Hepatocyte (in vitro differentiated cells): ENCODE measurements at places on chromosomes 12 and 14. TPM values are rescaled to one million over a fixed set of nuclear protein-coding genes. Genes with fewer than 3 reads are reported as not detected.

LBHD2 gene
- polyA plus RNA-seq = 0.21 TPM in 1 of 2 replicates, not detected in the other

CNPY2 gene
- polyA plus RNA-seq = 428 and 474 TPM in 2 replicates

AHNAK2 gene
- polyA plus RNA-seq = 1.8 and 2.4 TPM in 2 replicates

CLEC4D gene
- polyA plus RNA-seq = not detected in 2 replicates

HHIPL1 gene
- polyA plus RNA-seq = 0.88 and 1.4 TPM in 2 replicates

PTPRO gene
- polyA plus RNA-seq = 0.65 TPM in 1 of 2 replicates, not detected in the other

GPX2 gene
- polyA plus RNA-seq = 75.5 and 115 TPM in 2 replicates

ANO4 gene
- 1.5 and 1.6 TPM in 2 replicates for polyA plus RNA-seq

PTHLH gene
- 2.7 and 3.1 TPM in 2 replicates for polyA plus RNA-seq

SLC22A17 gene
- 62.9 and 79.2 TPM in 2 replicates for polyA plus RNA-seq

ADCY6 gene
- 19.0 and 22.7 TPM in 2 replicates for polyA plus RNA-seq

TMPRSS12 gene
- 0.11 TPM in 1 of 2 replicates, not detected in the other for polyA plus RNA-seq

COX8C gene
- polyA plus RNA-seq = not detected in 2 replicates

CELA1 gene
- not detected in 2 replicates for polyA plus RNA-seq

ANO6 gene
- 45.7 and 50.4 TPM in 2 replicates for polyA plus RNA-seq

PDE3A gene
- polyA plus RNA-seq = 11.1 and 12.8 TPM in 2 replicates

SERPINA9 gene
- not detected in 2 replicates for polyA plus RNA-seq

ATG2B gene
- 3.3 and 5.3 TPM in 2 replicates for polyA plus RNA-seq

SYT1 gene
- 1.3 and 1.4 TPM in 2 replicates for polyA plus RNA-seq

RDH5 gene
- 38.0 and 43.7 TPM in 2 replicates for polyA plus RNA-seq

LMNTD1 gene
- 0.55 TPM in 1 of 2 replicates, not detected in the other for polyA plus RNA-seq

CHGA gene
- polyA plus RNA-seq = 40.5 and 86.5 TPM in 2 replicates

NT5DC3 gene
- 2.8 and 4.4 TPM in 2 replicates for polyA plus RNA-seq

MMP19 gene
- polyA plus RNA-seq = 10.8 and 16.4 TPM in 2 replicates

SPATA7 gene
- 9.8 and 11.8 TPM in 2 replicates for polyA plus RNA-seq

THTPA gene
- 14.2 and 15.5 TPM in 2 replicates for polyA plus RNA-seq

OASL gene
- polyA plus RNA-seq = 0.13 and 0.47 TPM in 2 replicates

KLRK1 gene
- polyA plus RNA-seq = 0.23 and 0.52 TPM in 2 replicates

NELL2 gene
- polyA plus RNA-seq = 6.5 and 7.4 TPM in 2 replicates

AVPR1A gene
- 0.58 and 1.1 TPM in 2 replicates for polyA plus RNA-seq
